ENCODE measurements at places on chromosomes 16 and 17.
A peak's percentile ranks its signal among the peaks of the same experiment; 100 is the strongest.

- no peak for DNase-seq
Observed at GRCh38 chr16:2985462-2985861, 5.2 kb upstream of the PKMYT1 start.

- DNase-seq: no peak
Observed at GRCh38 chr16:21279501-21279900, 1.4 kb upstream of the CRYM start.

DNA sequence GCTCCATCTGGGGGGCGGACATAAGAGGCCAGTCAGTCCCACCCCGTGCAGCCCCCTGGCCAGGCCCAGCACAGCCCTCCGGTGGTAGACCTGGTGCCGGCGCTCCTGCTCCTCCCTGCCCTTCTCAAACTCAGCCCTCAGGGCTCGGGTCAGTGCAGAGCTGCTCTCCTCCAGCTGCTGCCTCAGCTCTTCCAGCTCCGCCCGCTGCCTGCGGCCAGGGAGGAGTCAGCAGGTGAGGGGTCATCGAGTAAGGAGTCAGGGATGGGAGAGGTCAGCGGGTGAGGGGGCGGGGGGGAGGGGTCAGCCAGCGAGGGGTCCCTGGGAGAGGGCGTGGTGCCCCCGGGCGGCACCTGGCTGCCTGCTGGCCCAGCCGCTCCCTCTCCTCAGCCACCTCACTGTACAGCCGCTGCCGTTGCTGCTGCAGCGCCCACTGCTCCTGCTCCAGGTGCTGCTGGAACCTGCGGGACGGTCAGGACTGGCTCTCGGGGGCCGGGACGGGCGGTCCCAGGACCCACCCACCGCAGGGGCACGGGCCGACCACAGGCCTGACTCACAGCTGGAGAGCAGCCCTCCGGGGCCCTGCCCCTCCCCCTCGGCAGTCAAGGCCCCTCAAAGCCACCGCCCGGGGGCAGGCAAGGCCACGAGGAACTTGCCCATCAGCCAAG is 26.5 kb upstream of the AATK start:
- DNase-seq: no peak

- peak; percentile 41 for DNase-seq
Observed at GRCh38 chr16:86714166-86714565, 135.8 kb downstream of the FOXL1 start.

- no peak for DNase-seq
Observed at GRCh38 chr17:21272881-21273792, 11.4 kb upstream of the MAP2K3 start.

DNA sequence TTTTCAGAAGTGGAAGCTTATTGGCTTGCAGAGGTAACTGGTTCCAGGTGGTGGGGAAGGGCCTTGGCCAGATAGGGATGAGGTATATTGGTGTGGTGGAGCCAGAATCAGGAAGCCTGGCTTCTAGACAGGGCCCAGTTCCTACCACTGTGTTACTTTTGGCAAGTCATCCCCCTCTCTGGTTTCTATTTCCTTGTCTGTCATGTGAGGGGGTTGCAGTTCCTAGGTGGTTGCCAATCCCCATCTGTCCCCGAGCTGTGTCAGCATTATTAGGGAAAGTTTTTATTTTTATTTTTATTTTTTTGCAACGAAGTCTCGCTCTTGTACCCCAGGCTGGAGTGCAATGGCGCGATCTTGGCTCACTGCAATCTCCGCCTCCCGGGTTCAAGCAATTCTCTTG is 3.0 kb downstream of the SMCR8 start:
- DNase-seq: no peak

GRCh38 chr17:38969281-38969680 is 2.1 kb upstream of the FBXO47 start:
- no peak for DNase-seq

GRCh38 chr17:56471696-56472095 is 121.8 kb upstream of the NOG start:
- no peak for DNase-seq

DNA sequence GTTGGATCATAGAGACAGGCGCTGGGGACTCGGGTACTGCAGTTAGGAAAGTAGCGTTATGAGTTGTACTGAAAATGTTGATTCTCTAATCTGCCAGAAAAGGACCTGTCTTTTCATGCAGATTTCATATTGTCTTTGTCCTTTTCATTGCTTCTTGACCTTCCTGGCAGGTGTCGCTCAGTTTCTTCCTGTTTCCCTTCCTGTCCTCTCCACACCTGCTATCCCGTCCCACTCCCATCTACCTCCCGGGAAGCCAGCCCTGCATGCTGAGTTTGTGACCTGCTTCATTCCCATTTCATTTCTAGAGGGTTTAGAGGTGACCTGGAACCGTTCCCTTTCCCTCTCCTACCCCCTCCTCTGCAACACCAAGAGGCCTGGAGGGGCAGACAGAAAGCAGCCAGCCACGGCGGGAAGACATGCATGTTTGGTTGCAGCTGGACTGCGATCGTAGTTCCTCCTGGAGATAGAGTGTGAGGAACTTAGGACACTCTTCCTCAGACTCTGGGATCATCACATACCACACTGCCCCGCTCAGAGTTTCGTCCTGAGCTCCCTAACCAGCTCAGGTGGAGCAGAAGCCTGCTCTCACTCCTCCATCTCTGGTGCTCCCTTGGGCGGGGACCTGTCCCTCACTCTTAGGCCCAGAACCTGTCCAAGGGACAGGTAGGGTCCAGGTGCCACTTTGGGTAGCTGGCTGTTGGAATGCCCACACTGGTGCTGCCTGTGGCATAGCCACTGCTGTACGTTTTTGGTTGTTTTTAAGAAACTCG is 23.9 kb upstream of the ARHGAP23 start:
- DNase-seq: no peak

DNA sequence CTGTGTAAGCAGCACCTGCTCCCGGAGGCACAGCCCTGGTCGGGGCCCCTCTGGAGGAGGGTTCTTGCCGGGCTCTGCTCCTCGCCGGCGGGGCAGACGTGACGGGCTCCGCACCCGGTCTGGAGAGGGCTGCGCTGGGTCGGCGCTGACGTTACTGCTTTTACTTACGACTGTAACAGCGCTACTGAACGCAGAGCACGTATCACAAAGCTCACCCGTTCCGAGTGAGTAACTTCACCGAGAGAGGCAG is 1.3 kb upstream of the RAB40C start:
- DNase-seq: peak; percentile 76

GRCh38 chr16:72865835-72866234 is 182.1 kb downstream of the ZFHX3 start:
- DNase-seq: no peak

DNA sequence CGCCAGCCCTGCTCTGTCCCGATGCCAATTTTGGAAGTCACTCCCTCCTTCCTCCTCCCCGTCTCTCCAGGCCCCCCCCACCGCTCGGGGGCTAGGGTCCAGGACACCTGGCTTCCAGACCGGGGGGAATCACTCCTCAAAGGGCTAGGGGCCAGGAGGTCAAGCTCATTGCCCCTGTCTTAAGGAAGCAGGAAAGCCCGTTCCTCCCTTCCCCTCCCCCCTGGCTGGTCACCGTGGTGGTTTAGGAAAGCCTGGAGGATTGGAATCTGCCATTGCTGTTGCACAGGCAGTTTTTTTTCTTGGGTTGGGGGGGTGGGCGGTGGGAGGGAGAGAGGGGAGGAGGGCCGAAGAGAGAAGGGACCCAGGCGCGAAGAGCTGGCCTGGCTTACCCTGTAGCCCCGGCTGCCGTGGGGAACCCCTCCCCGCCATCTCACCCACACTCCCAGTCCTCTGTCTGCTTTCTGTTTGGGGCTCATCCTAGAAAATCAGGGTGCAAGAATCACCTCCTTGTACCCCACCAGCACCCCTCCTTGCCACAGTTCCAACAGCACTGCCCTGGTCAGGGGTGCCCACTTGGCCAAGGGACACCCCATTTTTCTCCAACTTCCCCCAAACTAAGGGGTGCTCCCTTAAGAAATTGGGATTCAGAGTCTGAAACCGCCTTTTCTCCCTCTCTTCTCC is 2.9 kb upstream of the BCL6B start:
- peak; percentile 86 for DNase-seq

DNA sequence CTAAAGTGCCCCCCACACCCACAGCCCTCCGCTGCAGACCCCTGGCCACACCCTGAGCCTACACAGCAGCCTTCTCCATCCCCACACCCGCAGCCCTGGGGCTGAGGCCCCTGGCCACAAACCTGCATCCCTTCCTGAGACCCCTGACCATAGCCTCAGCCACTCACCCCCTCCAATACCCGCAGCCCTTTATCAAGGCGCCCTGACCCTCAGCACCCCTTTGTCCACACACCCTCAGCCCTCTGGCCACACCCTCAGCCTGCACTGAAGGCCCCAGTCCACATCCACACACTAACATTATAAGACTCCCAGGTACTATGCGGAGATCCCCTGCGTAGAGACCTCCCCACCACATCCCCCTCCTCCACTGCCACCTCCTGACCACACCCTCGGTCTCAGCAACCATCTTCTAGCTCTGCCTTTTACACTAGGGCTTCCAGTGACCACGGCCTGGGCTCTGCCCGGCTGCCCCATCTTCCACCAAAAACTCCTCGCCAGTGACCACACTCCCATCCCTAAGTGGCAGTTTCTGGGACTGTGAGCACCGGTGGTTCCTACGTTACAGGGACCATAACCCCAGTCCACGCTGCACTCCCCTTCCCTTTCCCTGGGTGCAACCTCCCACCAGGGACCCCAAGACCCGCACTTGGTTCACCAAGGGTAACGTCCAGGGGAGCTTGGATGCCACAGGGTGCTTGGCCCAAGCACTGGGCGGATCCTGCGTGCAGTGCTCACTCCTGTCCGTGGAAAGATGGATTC is 818 bp downstream of the TPPP3 start:
- DNase-seq: no peak

DNA sequence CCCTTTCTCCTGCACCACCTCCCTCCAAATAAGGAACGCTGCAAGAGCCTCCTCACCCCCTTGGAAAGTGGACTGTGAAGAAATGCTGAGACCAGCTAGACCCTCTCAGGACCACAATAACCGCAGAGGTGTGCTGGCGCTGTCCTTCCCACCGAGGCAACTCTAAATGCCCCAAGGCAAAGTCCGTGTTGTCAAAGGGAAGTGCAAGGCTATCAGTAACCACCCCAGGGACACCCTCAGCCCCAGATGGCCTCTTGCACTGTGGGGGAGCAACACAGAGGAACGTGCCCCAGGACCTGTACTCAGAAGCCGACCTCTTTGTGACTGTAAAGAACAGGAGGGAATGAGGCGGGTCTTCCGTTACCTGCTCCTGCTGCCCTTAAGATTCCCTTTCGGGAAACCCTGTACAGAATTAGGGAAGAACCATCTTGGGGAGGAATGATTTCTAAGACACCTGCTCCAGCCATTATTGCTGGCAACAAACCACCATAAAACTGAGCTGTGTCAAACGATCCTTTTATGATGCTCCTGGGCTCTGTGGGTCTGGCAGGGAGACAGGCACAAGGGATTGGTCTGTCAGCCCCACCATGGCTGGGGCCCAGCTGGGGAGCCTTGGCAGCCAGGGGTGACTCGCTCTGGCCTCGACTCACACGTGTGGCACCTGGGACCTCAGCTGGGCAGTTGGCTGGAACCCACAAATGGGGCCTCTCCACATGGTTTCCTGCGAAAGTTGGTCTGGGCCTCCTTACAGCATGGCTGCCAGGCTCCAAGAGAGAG is 14.6 kb upstream of the MED9 start:
- no peak for DNase-seq

GRCh38 chr16:8596581-8596980 is 6.3 kb upstream of the TMEM114 start:
- DNase-seq: no peak

DNA sequence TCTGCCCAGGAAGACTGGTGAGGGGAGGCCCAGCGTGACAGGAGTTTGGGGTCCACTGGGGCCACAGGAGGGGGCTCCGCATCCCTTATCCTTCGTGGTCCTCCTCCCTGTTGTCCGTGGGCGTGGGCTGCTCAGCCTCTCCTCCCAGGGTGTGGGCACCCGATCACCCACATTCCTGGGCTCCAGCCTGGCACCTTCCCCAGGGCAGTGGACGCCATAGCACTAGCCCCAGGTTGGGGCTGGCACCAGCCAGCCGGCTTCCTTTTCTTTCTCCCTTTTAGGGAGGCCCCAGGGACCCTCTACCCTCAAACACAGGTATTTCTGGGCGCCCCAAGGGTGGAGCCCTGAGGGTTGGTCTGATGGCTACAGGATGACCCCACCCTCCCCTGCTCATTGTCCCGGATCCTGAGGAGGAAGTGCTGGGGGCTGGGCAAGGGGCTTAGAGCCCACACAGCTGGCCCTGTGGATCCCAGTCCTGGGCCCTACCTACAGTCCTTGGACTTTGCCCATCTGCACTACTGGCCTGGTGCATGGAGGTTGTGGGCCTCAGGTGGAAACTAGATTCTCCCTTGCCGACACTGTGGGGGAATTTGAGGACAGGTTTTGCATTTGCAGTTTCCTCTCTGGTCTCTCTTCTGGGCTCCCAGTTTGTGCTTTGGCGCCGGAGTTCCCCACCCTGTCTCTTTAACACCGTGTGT is 1.1 kb downstream of the KIF1C start:
- DNase-seq: no peak

DNA sequence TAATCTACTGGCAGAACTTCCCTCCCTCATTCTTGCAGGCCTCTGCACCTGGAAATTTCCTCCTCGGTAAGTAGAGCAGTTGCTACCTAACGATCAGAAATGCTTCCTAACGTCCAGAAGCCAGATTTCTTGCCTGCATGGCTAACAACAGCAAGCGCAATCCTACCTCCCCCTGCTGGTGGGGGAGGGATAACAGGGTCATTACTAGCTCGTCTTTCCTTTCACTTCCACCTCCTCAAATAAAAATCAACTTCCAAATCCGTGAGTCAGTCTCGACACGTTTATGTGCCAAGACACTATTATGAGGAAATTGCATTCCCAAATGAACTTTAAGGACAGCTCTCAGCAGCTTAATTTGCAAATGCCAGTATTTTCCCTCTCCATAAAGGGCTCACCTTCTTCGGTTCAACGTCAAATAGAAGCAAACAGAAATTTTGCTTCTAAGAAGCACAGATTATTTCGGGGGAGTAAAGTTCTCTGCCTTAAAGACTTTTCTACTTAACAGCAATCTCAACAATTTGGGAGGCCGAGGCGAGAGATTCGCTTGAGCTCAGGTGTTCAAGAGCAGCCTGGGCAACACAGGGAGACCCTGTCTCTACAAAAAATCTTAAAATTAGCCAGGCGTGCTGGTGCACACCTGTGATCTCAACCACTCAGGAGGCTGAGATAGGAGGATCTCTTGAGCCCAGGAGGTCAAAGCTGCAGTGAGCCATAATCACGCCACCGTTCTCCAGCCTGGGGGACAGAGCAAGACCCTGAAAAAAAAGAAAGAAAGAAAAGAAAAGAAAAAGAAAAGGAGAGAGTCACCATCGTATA is 188.6 kb upstream of the PSMD7 start:
- peak; percentile 11 for DNase-seq

DNA sequence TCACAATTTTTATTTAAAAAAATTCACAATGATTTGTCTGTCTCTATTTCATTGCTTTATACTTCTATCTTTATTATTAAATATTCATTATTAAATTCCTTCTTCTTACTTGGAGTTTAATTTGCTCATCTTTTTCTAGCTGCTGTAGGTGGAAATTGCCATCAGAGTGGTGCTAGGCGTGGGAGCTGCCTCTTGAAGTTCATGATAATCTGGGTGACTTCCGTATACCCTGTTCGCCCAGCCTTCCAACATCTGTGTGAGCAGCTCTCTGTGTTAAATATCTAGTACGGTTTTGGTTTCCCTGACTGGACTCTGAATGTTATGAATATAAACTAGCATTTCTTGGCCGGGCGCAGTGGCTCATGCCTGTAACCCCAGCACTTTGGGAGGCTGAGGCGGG is 84.0 kb upstream of the RPH3AL start:
- no peak for DNase-seq

Data from astrocyte of the hippocampus (primary cell).